Smooth muscle cell of the pulmonary artery (primary cell): ENCODE measurements at places on chromosomes 16 and 17. TPM values are rescaled to one million over a fixed set of nuclear protein-coding genes. Genes with fewer than 3 reads are reported as not detected.

PHKB gene
- 69.0 and 85.5 TPM in 2 replicates for total RNA-seq

C16orf54 gene
- not detected in 2 replicates for total RNA-seq

TRPV2 gene
- total RNA-seq = 71.5 and 83.5 TPM in 2 replicates

FOXC2 gene
- total RNA-seq = 5.0 and 6.4 TPM in 2 replicates

CD300LB gene
- total RNA-seq = not detected in 2 replicates

C16orf92 gene
- total RNA-seq = not detected in 2 replicates

TBC1D3 gene
- total RNA-seq = not detected in 2 replicates

DHRS11 gene
- 4.6 and 4.9 TPM in 2 replicates for total RNA-seq

KRT24 gene
- total RNA-seq = not detected in 2 replicates

TBX21 gene
- not detected in 2 replicates for total RNA-seq

MT3 gene
- 0.59 TPM in 2 replicates for total RNA-seq

ALDOC gene
- total RNA-seq = 230 and 260 TPM in 2 replicates

C17orf107 gene
- total RNA-seq = 6.4 and 9.9 TPM in 2 replicates

SMIM36 gene
- total RNA-seq = not detected in 2 replicates
